ENCODE measurements at places on chromosomes 1 and 21.

DNA sequence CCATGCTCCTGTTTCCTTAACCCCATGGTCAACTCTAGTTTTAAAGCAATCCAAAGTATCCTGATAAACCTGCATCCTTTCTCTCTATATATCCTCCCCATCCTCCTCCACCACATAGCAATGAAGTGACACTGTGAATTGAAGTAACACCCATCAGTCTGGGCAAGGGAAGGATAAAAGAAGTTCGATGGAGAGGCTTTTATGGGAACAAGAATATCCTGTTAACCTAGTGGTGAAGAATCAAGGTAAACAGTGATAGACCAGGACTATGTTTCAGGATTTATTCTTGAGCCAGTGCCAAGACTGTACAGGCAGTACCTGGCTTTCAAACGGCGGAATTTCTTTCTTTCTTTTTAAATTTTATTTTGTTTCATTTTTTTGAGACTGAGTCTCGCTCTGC, 17.6 kb downstream of the RABIF start:
- no peak for DNase-seq

DNA sequence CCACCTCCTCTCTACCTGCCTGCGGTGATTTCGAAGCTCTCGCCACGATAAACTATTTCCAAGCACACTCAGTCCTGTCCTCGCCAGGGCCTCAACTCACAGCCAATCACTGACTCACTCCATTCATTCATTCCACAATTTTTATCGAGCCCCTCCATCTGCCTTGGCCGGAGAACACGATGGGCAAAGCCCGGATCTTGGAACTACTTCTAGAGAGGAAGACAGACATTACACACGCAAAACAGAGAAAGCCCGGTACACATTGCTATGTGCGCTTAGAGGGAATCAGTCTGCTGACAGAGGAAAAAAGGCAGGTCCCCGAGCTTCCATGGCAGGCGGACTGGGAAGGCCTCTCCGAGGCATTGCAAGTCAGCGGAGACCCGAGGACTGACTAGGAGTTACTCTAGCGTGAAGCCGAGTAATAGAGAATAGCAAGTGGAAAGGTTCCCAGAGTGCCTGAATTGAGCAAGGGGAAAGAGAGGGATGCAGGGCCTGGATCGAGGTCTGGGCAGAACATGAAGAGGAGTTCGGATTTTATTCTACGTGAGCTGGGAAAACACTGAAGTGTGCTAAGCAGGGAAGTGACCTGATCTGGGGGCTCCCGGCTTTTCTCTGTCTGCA, 54.2 kb upstream of the DNAJC6 start:
- no peak for DNase-seq

GRCh38 chr1:177256153-177257075, 85.7 kb downstream of the BRINP2 start:
- no peak for DNase-seq

- no peak for DNase-seq
Observed at GRCh38 chr21:45094412-45094811, 20.0 kb downstream of the ADARB1 start.

- DNase-seq = no peak
Observed at GRCh38 chr1:9758559-9759121, 65.1 kb downstream of the CLSTN1 start.

DNA sequence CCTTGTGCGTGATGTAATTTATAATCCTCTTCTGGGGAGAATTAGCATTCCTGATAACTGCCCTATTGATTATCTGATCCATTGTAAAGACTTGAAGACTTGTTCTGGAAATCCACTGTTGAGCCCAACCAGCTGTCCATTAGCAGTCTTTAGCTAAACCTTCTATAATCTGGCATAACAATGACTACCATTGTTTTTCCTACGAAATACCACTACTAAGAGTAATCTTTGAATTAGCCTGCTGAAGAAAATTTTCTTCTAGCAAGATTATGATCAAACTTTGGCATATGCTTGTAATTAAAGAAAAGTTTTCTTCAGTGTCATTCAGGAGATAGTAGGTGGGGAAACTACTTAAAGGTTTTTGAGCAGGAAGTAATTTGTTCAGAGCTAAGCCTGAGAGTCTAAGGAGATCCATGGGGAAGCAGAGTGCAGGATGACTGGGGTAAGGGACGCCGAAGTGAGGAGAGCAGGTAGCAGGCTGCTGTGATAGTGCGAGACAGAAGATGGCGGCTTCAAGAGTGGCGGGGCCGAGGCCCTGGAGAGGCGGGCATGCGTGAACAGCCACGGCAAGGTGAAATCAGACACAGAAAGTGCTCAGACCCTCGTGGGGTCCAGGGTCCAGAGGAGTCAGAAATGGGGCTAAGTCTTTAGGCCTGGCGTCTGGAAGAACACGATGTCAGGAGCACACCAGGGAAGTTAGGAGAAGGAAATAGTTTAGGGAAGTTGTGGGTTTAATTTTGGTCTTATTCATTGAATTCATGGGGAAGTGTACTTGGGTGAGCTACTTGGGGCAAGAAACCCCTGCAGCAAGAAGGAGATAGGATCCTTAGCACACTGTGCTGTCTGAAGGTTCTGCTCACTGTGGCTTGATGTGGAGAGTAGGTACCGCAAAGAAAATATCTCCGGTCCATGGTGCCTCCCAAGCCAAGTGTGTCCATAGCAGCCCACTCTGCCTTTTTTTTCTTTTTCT, 112.6 kb upstream of the ADAR start:
- no peak for DNase-seq

- no peak for DNase-seq
Observed at GRCh38 chr1:202007304-202007703, 3.1 kb upstream of the ELF3 start.

GRCh38 chr1:81472387-81472786, 328.3 kb upstream of the ADGRL2 start:
- no peak for DNase-seq

DNA sequence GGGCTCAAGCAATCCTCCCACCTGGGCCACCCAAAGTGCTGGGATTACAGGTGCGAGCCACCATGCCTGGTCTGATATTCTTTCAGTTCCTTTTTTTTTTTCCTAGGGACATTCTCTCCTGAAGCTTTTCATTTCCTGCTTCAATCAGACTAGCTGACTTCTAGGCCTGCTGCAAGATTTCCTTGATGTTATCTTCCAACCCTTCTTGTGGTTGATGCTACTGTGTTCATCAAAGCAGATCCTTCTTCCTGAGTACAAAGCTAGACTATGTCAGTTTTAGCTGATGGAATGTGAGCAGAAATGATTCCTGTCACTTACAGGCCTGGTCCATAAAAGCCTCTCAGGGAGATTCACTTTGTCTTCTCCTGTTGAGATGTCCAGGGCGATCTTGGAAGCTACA, 146.4 kb downstream of the CDC7 start:
- DNase-seq = no peak

DNA sequence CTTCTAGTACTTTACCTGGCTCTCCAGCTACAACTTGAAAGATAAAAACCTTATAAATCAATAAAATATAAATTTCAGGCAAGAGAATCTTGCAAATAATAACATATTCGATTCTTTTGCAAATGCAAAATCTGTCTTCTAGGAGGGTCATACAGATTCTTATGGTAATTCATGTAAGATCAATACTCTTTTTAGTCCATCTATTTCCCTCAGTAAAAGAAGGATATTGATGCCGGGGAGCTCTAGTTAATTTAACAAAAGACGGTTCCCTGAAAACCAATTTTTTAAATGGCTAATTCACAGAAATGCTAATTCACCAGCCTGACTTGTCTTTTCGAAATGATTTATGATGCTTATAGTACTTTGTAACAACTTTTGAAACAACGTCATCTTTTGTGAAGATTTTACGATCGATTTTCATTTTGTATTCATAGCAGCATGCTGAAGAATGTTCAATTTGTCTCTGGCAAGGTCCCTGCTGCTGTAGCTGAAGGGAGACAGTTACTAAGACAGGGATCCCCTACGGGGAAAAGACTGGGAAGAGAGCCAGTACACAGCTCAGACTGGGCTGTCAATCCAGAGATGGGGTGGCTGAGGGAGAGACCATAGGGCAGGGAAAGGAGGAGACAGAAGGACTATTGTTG, 90.6 kb upstream of the SPAG17 start:
- no peak for DNase-seq

- no peak for DNase-seq
Observed at GRCh38 chr1:106523497-106523896, 533.0 kb upstream of the PRMT6 start.

GRCh38 chr1:202130297-202130721, 7.6 kb downstream of the GPR37L1 start:
- DNase-seq = no peak

- DNase-seq = peak; percentile 57
Observed at GRCh38 chr1:151458802-151459330, 428 bp downstream of the POGZ start.

DNA sequence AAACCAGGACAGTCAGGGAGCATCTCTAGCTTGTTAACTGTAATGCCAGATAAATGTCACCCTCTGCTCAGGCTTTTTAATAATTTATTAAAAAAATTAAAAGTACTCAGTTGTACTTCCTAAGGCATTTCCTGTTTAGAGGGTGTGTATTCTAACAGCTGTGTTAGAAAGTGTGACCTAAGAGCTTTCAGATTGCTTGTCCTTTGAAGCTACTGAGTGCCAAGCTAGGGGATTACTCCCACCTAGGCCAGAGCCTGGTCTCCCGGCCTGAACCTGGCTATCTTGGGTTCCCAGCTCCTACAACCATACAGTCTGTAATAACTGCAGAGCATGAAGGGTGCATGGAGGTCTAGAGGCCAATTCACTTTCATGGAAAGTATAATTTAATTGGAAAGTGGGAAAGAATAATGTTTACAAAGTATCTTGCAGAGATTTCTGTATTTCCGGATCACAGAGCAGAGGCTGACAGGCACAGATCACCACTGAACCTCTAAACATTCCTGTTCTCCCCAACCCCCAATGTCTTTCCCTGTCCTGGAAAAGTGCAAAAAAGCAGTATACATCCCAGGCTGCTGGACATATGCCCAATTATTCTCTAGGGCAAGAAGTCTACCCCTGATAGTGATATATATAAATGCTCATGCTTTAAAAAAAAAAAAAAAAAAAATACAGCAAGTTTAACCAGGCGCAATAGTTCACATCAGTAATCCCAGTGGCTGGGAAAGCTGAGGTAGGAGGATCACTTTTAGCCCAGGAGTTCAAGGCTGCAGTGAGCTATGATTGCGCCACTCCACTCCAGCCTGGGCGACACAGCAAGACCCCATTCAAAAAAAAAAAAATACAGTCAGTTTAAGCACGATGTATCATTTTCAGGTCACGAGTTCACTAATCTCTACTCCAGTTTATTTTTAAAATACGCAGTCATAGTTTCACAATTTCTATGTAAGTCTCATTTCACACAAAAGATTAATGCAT, 36.7 kb upstream of the RAP1A start:
- DNase-seq = no peak

DNA sequence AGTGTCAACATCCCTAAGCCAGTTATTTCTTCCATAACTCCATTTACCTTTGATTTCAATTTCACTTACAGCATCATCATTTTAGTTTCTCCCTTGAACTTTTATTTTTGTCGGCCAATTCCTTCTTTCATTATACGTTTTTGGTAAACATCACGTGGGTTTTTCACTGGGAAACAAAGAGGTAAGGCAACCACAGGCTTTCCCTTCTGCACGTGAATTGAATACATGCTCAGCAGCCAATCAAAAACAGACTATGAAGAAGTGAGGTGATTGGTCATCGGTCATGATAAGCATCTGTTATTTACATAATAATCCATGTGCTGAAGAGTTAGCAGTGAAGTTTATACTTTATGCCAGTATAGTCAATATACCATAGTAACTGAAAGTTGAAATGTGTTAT, 98.7 kb downstream of the NCAM2 start:
- DNase-seq = no peak

DNA sequence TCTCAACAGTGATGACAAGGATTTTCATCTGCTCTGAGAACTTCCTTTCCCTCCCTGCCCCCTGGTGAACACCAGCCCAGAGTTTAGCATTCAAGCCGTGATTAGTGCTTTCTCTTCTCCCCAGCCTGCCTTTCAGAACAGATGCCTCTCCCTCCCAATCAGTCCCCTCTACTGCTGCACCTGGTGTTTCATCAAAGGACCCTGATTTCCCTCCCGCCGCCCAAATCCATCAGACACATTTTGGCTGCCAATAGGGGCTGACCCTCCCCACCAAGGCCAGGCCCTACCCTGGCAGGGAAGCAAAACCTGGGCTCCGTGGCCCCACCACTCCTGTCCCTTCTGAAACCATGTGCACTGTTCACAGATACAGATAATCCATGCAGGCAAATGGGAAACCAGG, 34.0 kb upstream of the KLHDC7A start:
- DNase-seq = no peak

DNA sequence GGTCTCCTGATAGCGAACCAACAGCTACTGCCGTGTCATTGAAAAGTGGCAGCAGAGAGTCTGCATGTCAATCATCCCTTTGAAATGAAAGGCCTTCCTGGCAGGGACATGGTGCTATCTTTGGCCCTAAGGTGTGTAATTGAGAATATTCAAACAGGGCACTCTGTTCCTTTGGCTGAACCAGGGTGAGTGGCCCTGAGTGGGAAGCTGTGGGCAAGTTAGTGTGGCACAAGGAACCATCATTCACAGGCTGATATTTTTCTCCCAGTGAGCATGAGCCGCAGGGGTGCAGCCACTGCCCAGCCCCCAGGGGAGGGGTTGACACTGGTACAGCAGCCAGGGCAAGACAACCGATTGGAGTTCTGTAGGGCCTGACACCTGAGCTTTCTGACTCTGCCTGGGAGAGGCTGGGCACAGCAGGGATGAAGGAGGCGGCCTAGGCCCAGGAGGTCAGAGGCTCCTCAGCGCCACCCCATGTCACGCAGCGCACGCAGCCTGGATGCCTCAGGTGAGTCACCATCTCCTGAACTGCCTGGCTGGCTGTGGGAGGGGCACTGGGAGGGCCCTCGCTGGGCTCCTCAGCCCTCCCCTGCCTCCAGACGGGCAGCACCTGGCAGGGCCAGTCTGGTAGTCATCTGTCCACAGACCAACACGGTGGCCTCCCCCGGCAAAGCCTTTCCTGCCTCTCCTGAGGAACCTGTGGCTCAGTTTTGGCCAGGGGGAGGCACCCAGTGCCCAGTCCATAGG, 13.2 kb downstream of the QSOX1 start:
- no peak for DNase-seq

GRCh38 chr1:89688607-89689006, 55.7 kb downstream of the LRRC8C start:
- no peak for DNase-seq

GRCh38 chr1:228066891-228067654, 15.4 kb upstream of the ARF1 start:
- no peak for DNase-seq

GRCh38 chr1:231601824-231602672, 24.5 kb upstream of the DISC1 start:
- no peak for DNase-seq

DNA sequence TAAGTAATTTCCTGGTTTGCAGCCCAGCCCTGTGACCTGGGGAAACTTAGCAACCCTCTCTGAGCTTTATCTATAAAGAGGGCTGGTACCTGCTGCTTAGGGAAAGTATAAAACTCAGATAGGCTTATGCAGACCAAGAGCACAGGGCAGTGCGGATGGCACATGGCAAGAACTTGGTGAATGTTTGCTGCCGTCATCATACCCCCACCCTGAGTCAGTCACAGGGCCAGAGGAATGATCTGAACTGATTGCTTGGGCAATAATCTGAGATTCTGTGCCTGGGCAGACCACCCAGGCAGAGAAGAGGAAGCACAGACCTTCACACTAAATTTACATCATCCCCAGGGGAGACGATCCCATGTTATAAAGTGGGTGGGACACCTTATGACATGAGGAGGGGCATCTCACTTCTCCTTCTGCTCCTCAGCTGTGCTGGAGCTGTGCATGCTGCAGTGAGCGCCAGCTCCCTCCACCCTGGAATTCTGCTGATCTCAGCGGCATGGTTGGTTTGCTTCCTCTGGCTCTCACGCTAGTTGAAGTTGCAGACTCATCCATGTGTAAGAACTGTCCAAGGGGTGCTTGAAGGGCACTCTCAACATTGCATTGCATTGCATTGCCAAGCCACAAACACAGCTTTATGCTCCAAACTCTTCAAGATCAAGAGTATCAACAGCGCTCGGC, 197.1 kb downstream of the AJAP1 start:
- DNase-seq = no peak
